Activated T-helper 17 cell treated with anti-CD3 and anti-CD28 coated beads, Interleukin-2, amount 50 U/mL, for 72 hours (primary cell): ENCODE measurements at places on chromosomes 6 and 20. TPM values are rescaled to one million over a fixed set of nuclear protein-coding genes. Genes with fewer than 3 reads are reported as not detected.

- ATAC-seq = no peak
Measured at GRCh38 chr20:33372993-33373441, 28.3 kb downstream of the CDK5RAP1 start.

- no peak for ATAC-seq
Measured at GRCh38 chr6:996271-996852, 303.4 kb upstream of the EXOC2 start.

DNA sequence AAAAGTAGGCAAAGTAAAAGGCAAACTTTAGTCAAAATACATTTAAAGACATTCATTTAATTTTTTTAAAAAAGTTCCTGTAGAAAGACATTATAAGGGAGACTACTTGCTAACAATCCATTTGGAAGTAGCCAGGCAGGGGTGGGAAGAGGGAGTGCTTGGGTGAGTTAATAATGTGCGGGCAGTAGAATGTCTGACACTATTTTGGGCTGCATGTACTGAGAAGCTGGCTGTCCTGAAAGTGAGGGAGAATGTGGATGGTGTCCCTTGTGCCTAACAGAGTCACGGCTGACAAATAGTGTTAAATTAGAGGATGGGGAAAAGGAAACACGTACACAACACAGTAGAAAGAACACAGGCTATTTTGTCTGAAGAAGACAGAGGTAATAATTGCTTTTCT is 142.5 kb downstream of the LCA5 start:
- no peak for ATAC-seq

DNA sequence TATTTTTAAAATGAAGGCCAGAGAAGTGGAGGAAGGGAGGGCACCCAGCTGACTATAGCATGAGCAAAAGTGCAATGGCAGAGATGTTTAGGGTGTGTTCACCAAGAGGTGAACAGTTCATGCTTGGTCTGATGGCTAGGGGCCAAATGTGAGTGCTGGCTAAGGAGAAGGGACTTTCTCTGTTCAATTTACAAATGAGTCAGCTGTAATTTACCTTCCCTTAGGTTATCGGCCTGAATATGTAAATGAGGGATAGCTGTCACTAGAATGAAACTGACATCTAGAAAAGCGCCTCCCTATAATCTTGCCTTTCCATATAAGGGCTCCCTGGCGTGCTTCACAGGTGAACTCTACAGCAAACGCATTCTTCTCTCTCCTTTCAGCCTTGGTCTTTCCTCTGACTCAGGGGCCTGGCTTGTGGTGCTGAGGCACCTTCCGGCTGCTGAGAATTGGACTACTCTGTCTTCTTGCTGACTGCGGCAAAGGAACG is 114.7 kb upstream of the BACH2 start:
- ATAC-seq = peak; percentile 93

GRCh38 chr6:53333439-53334408 is 15.0 kb downstream of the ELOVL5 start:
- no peak for ATAC-seq

GRCh38 chr20:62743777-62744317 is 35.2 kb downstream of the NTSR1 start:
- no peak for ATAC-seq

- no peak for ATAC-seq
Measured at GRCh38 chr6:161921602-161922395, 647.9 kb upstream of the AGPAT4 start.

GRCh38 chr6:2028457-2029038 is 216.9 kb downstream of the GMDS start:
- no peak for ATAC-seq

DNA sequence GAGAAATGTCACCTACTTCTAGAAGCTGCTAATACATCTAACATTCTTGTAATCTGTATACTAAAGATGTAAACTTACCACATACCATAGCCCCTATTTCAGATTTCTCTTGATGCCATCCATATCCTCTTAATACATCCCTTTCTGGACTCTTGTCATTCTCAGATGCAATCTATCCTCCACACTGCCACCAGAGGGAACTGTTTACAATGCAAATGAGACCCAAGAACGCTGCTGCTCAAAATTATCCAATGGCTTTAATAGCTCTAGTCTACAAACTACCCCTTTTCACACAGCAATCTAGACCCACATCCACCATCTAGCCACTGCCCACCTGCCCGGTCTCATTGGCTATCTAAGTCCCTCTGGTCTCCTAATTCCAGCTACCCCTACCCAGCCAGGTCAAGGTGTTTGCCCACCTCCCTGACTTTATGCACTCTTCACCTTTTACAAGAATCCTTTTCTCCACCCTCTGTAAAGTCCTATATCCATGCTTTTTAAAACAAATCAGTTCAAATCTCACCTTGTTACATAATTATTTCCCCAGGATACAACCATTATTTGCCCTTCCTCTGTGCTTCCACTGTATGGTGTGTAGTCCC is 14.8 kb downstream of the FAXC start:
- peak; percentile 15 for ATAC-seq

DNA sequence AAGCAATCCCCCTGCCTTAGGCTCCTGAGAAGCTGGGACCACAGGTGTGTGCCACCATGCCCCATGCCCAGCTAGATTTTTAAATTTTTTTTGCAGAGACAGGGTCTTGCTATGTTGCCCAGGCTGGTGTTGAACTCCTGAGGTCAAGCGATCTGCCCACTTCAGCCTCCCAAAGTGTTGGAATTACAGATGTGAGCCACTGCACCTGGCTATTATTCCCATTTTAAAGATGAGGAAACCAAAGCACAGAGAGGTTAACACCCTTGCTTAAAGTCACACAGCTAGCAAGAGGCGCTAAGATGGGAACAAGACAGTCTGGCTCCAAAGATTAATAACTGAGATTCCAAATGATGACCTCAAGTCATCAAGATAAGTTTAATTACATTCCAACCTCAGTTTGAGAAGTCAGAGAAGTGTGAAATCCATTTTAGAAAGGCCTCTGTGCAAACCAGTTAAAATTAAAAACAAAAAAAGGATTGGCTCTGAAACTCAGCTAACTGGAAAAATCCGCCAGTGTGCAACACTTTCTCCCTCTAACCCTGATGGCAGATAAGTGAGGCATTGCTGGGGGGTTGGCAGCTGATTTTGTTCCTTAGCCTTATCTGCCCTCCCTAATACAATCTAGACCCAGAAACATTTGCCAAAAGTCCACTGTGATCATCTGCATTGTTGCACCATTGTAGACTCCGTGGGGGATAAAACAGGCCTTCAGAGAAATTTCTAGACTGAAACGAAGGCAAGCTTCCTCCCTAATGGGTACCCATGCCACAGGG is 55.5 kb downstream of the CPNE5 start:
- no peak for ATAC-seq

GRCh38 chr6:54191461-54191860 is 80.2 kb downstream of the MLIP start:
- ATAC-seq = no peak

DNA sequence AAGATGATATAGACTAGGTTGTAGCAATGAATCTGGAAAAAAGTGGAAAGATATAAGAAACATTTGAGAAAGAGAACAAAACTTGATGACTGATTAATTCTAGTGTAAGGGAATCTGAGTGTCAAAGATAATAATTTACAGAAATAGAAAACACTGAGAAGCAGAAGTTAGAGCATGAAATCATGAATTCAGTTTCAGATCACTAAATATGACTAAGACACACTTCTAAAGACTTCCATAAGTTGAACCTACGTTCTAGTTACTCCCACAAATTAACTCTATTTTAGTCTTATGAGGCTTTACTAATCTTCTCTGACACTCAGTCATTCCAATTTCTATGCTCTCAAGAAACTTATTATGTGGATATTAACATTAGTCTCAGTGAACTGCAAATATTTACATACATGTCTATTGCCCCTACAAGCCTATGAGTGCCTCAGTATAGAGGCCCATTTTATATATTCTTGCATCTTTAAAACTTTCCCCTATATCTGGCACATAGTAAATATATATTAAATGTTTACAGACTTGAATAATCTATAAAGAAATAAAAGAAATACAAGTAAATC is 30.4 kb downstream of the IBTK start:
- ATAC-seq = peak; percentile 24

DNA sequence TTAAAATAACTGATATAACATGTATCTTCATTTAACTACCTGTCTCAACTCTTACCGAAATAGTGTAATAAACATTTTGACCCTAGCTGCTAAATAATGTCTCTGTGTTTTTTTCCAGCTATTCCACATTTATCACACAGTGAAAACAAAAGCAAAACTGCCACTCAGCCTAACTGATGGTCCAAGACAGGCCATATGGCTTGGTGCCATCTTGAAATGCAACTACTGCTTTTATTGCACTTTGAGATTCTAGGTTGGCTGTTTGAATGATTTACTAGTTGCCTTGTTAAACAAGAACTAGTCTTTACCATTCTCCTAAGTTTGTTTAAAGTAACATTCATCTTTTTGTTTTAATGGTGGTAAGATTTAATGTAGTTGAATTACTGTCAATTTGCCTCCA is 739.8 kb downstream of the TFAP2A start:
- ATAC-seq = no peak

DNA sequence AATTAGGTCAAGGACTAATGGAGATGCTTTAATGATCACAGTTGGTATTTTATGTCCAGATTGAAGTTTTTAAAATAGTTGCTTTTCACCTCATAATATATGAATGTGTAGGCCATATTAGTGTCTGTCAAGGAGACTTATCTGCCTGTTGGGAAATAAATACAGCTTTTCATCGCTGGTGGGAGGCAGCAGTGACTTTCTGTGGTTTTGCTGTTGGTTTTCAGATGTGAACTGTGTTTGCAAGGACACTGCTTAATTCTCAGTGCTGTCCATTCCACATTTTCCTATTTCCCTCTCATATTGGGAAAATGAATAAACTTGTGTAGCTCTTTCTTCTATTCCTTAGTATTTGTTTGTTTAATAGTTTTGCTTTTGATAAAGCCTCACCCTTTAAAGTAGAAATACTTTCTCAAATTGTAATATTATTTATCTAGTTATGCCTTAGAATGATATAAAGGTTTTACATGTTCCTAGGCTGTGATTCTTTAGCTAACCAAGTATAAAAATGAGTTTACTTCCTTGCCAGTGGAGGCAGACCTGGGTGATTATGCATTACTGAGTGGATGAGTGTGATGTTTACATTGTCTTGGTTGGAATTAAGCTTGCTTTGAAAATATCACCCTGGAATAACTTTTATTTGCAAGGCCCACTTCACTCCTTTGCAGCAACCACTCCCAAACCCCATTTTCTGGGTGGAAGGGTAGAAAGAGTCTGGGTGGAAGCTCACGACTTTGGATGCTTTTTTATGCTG is 3.3 kb downstream of the PLCB4 start:
- ATAC-seq = no peak

- no peak for ATAC-seq
Measured at GRCh38 chr6:47380251-47380650, 70.5 kb upstream of the TNFRSF21 start.

DNA sequence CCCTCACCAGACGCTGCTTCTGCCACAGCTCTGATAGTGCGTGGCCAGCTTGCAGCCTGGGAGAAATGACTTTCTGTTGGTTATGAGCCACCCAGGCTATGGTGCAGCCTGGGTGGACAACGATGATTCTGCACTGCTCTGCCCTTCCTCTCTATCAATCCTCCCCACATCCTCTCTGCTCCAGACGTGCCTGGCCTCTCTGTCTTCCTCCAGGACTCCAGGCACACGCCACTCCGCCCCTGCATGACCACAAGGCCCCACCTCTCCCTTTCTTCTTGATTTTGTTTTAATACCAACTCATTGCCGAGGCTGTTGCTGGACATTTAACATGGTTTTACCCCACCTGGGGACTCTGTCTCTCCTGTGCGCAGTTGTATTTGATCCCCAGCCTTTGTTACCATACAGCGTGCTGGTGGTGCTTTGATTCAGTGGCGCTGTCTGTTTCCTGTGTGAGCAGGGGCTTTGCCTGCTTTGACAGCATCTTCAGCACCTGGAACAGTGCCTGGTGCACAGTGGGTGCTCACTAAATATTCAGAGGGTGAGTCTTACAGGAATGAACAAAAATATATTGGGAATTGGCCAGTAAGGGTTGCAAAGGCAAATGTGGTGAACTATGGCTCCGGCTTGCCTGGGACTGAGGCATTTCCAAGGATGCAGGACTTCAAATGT is 280.9 kb downstream of the CDH26 start:
- no peak for ATAC-seq

DNA sequence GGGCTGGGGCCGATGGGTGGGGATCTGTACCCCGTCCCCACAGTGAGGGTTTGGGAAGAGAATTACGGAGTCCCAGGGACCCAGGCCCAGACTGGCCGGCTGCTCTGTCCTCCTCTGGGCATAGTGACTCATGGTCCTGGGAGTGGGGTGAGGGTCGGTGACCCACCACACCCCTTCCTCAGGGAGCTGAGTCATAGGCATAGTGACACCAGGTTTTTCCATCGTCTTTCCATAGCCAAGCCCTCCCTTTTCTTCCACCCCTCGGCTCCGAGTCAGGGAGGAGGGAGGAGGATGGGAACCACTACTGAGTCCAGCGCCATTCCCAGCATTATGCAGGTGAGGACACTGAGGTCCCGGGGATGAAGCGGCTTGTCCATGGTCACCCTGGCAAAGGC is 8.9 kb downstream of the CYP21A2 start:
- no peak for ATAC-seq

The TNF gene
- 199 TPM for total RNA-seq

The JAG1 gene
- total RNA-seq = 0.98 TPM

The ZHX3 gene
- total RNA-seq = 6.9 TPM

The ABHD16B gene
- total RNA-seq = not detected

The NTSR1 gene
- not detected for total RNA-seq

The SPATS1 gene
- not detected for total RNA-seq

The PROKR2 gene
- not detected for total RNA-seq

The KHDC1L gene
- total RNA-seq = not detected

The FAM217A gene
- not detected for total RNA-seq

The NEDD9 gene
- 36.9 TPM for total RNA-seq

The NMBR gene
- total RNA-seq = not detected

The PDYN gene
- not detected for total RNA-seq

The SLC44A4 gene
- total RNA-seq = not detected

The SLC22A23 gene
- total RNA-seq = 0.13 TPM
